Stimulated activated naive CD8-positive, alpha-beta T cell treated with anti-CD3 and anti-CD28 coated beads, Interleukin-15, Interleukin-2, amounts not matched to agents 100 U/mL and 50 U/mL, for 24 hours (primary cell): ENCODE measurements at places on chromosomes 1 and 21.

GRCh38 chr1:94743862-94744261 is 76.3 kb upstream of the SLC44A3 start:
- no peak for DNase-seq

- DNase-seq: peak; percentile 49
Observed at GRCh38 chr21:38806153-38806941, 618 bp downstream of the ETS2 start.

DNA sequence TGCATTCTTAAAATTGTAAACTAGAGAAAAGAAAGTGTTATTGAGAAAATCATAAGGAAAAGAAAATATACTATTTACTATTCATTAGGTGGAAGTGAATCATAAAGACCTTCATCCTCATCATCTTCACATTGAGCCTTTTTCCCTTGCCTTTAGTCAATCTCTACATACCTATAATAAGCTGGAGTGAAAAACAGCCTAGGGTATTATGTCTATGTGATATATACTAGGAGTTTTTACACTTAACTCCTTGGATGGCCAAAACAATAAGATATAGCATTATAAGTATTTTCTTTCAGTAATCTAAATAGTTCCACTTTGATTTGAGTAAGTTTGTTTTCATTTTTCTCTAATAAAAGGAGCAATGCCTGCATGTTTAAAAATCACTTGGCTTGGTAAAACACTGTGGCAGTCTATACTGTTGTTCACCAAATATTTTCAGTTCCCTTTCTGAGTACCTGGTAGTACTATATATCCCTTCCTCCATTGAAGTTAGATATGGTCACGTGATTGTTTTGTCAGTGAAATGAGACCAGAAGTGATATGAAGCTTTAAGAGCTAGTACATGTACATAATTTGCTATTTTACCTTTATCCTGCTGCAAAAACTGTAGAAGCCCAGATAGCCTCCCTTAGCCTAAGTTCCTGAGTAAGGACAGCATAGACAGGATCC is 78.3 kb downstream of the CLEC20A start:
- no peak for DNase-seq

DNA sequence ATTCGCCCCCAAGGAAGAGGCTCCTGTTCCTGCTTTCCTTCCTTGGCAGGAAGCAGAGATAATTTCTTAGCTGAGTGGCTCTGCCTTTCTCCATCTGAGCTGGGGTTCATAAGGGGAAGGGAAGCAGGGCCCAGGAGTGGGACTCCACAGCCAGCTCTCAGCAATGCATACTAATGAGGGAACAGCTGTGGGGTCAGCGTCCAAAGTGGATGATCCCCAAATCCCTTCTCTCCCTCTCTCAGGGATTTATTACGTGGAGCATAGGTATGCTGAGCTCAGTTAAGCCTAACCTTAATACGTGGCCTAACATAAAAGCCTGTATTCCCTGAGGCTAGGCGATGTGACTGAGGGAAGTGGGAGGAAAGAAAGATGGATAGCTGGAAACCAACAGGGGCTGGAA is 87.3 kb upstream of the CTTNBP2NL start:
- no peak for DNase-seq

DNA sequence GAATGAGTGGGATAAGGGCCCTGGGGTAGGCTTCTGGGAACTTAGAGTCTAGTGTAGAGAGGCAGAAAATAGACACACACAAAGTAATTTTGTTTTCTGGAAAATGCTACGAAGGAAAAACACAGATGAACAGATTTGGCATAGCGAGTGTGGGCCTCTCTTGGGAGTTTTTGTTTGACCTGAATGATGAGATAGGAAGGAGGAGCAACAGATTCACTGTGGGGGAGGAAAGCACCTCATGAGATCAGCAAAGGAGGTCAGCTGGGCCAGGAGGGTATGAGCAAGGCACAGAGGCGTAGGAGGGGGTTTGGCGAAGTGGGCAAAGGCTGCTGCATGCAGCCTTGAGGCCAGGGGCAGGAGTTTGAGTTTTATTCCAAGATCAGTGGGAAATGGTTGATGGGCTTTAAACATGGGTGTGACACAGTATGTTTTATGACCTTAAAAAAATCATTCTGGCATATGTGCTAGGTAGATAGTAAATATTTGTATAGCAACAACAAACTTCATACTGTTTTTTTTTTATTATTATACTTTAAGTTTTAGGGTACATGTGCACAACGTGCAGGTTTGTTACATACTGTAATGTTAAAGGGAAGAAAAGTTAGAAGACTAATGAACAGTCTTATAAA is 57.9 kb downstream of the FGGY start:
- peak; percentile 35 for DNase-seq

DNA sequence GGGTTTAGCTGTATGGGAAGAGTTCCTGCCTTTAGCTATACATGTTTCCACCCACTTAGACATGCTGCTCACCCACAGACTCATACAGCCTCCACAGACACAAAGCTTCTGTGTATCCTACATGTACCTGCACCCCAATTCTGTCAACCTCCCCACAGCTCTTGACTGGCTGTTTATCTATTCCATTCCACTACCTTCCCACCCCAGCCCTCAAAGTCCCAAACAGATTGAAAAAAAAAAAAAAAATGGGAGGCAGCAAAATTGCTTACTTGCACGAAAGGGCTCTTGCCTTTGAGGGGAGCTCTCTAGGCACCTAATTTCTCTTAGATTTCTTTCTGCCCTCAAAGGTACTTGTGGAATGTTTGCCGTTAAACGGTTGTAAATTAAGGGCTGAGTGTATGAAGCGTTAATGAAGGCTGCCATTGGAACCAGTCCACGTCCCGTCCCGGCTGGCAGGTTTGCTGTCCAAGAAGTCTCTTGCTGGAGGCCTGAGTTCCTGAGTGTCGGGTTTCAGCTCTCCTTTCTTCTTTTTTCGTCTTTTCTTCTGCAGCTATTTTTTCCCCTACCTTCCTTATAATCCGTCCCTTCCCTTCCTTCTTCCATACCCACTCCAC is 43.6 kb downstream of the PBX1 start:
- DNase-seq: no peak

DNA sequence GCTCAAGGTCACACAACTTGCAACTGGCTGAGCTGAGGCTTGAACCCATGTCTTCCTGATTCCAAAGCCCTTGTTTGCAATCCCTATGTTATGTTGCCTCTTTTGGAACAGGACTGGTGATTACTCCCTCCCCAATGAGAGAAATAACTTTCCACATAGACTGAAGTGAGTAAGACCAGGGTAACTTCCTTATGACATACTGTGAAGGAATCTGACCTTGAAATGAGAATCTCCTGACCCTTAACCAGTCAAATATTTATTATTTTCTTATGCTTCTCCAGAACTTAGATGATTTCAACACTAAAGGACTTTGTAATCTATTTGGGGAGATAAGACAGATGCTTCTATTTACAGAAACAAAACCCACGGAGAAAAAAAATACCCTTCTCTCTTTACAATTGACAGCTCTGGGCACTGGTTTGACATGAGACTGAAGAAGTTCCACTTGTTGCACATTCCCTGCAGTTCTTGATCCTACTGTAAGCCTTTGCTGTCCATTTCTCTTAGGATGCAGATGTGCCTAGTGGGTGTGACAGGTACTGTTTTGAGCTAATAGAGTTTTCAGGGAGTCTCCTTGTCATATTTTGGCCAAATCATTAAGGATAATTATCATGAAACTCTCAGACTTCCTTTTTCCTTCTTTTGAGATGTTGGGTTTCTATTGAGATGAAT is 3.9 kb upstream of the RPTN start:
- no peak for DNase-seq

DNA sequence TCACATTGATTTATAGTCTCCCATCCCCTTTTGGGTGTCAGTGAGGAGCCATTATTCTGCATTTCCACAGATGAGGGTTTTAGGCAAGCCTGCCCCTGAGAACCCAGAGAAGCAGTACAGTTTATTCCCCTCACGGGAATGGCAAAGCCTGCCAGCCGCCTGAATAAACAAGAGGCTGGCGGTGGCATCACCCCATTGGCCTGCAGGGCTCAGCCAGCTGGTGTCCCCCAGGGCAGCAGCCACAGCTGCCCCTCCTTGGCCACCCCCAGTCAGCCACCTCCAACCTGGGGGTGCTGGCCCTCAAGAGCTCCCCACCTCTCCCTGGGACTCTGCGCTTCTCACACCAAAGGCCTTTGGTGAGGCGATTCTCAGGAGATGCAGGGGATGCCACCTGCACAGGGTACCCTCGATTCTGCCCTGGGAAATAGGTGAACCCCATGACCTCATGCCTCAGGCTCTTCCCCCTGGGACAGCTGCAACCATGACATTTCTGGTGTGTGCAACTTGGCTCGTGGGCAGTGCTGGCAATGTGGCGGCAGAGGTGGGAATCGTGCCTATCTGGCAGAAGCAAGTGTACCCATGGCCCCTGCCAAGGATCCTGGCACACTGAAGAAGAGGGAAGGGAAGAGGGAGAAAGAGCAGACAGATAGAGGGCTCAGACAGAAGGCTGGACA is 14.0 kb downstream of the OLFML2B start:
- DNase-seq: no peak
